ENCODE measurements at places on chromosomes 5 and 9.

GRCh38 chr9:134060546-134060945 lies 7.3 kb downstream of the BRD3 start:
- no peak for DNase-seq

GRCh38 chr5:175687231-175687701 lies 29.4 kb downstream of the HRH2 start:
- no peak for DNase-seq

DNA sequence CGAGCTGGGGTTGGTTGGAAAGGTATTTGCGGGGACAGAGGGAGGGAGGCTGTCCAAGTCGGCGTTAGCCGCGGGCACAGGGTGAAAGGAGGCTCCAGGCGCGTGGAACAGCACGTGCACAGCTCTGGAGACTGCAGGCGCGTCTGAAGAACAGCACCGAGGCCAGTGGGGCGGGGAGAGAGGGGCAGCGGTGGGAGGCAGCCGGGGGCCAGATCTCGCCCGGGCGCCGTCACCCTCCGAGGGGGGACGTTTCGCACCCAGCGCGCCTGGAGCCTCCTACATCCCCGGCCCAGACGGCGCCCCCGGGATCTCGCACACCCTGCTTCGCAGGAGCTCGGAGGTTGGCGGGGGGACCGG lies 79.6 kb downstream of the NTNG2 start:
- DNase-seq: no peak

DNA sequence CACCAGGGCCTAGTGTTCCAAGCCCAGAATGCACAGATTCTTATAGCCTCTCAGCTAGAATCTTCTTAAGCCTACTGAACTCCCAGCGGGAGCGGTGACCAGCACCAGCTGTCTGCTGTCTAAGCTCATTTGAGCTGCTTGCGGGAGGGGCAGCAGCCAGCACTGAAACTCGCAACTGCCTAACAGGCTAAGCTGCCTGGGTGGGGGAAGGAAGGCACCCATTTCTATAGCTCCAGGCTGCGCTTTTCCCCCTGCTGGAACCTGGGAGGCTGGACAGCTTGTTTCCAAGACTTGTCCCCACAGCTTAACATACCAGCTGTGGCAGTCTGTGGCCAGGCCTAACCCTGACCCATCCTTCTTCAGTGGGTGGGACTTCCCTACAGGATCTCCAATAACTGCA lies 512.9 kb downstream of the EFNA5 start:
- no peak for DNase-seq

GRCh38 chr9:78938821-78939220 lies 632.9 kb upstream of the TLE4 start:
- no peak for DNase-seq

- no peak for DNase-seq
These were observed 5.0 kb downstream of the RELL2 start for GRCh38 chr5:141641634-141642267.

DNA sequence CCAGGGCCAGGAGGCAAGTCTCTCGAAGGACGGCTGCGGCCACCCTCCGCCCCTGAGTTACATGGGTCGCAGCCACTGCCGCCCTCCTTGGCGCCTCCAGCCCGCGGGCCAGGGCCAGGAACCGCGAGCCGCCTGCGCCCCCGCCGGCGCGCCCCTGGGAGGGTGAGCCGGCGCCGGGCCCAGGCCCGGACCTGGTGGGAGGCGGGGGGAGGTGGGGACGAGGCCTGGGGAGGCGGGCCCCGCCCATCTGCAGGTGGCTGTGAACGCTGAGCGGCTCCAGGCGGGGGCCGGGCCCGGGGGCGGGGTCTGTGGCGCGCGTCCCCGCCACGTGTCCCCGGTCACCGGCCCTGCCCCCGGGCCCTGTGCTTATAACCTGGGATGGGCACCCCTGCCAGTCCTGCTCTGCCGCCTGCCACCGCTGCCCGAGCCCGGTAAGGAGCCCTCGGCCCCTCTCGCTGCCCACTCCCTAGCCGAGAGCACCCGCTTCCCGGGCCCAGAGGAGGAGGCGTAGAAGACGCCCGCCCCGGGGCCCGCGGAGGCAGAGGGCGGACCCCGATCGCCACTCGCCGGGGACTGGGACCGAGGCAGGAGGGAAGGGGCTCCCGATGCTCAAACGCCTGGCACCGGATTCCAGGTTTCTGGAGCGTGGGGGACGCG lies at the start of gene ASS1:
Gene ASS1, plus strand, starts transcription at position 397 of the 657 bp plus-strand sequence. CDS start 7,268 bp downstream, outside the sequence.
- no peak for DNase-seq

DNA sequence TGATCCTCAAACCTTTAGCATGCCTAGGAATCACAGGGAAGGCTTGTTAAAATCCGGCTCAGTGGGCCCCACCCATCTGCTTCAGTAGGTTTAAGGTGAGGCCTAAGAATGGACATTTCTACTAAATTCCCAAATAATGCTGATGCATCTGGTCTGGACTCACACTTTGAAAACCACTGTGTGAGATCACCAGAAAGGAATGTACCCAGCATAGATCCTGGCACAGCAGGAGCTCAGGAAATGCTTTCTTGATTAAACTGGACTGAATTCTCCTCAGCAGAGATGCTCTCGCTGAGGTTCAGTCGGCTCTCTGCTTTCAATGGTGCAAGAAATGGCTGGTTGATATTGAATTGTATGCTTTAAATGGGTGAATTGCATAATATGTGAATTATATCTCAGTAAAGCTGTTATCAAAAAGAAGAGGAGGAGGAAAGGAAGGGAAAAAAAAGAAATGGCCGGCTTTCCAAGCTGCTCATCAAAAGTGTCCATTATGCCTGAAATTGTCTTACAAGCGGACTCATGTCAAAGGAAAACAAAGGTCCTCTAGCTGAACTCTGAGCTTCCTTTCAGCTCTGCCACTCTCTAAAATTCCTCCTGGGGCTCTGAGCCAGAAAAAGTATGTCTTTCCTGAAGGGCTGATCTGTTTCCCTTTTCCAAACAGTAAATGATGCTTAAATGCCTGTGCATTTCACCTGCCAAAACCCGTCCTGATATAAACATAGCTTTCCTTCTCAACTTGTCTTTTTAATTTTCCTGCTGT lies 77.6 kb upstream of the SAP30L start:
- no peak for DNase-seq

DNA sequence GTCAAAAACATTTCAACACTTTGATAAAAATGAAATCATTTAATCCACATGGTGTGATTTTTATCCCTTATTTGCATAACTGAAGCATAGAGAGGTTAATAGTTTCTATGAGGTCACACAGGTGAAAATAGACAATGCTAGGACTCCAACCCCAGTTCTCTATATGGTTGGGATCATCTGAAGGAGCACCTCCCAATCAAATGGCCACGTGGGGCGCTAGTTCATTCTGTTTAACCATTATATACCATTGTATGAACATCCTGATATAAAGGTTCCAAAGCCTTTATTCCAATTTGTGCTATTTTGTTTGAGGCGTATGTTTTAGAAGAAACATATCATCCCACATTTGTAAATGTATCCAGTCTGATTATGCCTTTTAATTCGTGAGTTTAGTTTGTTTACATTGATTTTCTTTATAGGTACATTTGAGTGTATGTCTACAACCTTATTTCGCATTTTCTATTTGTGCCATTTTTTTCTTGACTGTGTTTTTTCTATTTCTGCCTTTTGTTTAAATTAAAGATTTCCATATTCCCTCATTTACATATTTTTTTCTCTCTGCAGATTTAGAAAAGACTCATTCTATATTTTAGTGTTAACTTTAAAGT lies 1092.0 kb downstream of the MAT2B start:
- DNase-seq: no peak
